Breast epithelium (tissue), 4 donors: ENCODE measurements at places on chromosomes 5 and 9.

DNA sequence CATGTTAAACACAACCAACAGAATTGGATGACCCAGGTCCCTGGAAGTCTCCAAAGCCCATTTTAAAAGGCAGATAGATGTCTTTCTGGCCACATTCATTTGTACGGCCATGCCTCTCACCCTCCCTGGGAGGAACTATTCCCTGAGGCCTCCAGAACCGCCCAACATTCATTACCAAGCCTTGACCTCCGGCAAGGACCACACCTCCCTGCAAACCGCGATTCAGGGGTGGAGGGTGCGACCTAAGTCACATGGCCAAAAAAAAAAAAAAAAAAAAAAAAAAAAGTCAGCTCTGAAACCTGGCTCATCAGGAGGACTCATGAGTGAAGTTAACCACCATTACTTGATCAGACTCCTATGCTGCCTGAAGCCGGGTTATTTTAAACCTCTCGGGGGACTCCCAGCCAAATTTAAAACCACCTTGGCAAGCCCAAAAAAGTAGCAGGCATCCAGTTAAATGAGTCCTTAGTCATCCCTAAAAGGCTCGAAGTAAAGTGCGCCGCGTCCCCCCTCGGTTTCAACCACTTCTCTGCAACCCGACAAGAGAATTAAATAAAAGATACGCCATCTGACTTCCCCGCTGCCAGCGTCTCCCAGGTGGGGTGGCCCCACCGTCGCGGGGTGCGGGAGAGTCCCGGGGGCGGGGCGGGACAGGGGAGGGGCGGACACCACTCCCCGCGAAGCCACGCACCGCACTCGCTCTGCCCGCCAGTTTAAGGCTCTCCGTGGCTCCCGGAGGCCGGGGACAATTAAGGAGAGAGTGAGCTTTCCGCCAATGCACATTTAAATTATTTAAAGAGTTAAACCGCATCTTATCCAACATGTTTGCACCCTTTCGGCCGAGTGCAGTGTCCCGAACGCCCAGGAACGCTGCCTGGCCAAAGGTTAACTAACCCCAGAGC lies 2.3 kb downstream of the KLF9 start:
- peak; percentile 62 for DNase-seq

DNA sequence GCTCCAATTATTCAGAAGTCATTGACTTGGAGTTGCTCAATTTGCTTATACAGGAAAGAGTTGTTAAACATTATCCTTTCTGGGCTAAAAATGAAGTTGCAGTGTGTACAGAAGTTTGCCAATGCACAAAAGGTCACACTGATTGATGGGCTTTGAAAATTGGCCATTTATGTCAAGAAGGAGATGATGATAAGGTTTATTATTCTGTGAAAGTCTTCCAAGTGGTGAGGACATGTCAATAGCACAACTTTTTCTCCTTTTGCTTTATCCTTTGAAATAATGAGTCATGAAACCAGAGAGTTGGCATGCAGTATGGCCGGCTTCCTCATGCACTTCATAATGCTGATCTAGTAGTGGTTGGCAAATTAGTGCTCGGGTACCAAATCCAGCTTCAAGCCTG lies 848.5 kb upstream of the WWC1 start:
- DNase-seq, result no peak

DNA sequence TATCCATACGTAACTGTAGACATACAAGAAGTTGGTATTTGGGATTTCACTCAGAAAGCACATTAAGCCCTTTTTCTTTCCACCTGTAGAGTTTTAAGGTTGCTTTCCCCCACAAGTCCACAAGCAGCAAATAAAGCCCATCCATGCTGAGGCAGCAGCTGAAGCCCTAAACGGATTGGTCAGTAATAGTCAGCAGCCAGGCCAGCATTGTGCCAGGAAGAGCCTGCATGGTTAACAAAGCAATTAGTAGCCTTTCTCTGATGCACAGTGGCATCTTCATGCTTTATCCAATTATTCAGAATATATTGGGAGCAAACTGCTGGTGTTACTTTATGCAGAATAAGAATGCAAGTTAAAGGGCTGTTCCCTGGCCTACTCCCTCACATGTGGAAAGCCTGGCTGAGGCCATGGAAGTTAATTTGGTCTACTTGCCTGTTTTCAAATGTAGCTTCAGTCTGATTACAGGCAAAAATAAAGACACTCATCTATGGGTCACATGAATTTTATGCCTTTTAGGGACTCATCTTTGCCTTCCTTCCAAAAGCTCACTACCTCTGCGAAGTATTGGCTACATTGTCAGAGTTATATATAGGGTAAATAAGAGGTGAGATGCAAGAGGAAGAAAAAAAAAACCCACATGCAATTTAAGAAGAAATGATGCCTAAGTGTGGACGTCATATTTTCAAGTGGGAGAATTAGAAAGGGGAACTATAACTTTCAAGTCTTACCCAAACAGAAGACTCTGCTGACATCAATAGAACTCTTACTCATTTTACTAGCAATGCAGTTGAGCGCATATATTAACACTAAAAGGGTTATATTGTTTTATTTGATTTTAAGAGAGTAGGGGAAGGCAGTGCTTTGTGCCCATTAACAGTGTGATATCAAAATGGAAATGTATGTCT lies 15.9 kb downstream of the EBF1 start:
- DNase-seq, result no peak

DNA sequence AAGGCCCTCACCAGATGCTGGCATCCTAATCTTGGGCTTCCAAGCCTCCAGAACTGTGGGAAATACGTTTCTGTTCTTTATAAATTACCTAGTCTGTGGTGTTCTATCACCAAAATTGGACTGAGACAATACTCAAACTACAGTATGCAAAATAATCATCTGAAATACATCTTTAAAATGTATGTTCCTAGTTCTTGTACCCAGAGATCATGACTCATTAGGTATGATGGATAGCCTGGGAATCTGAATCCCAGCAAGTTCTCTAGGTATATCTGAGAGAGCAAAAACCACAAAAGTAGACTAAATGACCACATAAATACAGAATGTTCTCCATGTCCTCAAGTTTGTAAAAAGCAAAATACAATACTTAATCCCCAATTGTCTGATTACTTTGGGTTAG lies 166.3 kb downstream of the YIPF5 start:
- DNase-seq, result no peak

DNA sequence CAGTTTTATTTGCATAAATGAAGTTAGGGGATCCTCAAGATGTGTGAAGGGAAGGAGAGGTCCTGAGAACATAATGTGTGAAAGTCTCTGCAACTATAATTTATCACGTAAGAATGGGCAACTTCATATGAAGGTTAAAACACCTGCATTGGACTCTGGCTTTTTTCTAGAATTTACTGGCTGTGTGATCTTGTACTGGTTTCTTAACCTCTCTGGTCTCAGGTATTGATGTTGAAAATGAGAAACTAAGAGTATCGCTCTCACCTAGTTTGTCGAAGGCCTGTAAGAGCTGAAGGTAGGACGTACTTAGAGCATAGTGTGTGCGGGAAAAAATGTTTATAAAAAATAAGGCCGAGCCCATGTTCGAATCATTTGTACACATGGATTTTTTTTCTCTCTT lies 280.5 kb downstream of the ICE1 start:
- no peak for DNase-seq

DNA sequence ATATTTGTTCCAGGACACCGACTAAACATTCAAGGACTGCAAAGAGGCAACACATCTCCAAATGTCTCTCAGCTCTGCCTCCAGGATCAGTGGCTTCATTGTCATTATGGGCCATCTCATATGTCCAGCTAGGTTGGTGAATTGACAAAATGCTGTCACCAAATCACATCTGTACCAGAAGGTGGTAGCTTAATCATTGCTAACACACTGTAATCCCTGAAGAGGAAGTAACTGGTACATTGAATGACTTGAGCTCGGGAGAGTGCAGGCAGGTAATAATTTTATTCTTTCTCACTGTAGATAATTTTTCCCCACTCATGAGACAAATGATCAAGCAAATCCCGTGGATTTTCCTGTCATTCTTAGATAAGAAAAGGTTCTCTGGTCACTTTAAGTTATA lies 169.8 kb downstream of the SEMA6A start:
- no peak for DNase-seq

DNA sequence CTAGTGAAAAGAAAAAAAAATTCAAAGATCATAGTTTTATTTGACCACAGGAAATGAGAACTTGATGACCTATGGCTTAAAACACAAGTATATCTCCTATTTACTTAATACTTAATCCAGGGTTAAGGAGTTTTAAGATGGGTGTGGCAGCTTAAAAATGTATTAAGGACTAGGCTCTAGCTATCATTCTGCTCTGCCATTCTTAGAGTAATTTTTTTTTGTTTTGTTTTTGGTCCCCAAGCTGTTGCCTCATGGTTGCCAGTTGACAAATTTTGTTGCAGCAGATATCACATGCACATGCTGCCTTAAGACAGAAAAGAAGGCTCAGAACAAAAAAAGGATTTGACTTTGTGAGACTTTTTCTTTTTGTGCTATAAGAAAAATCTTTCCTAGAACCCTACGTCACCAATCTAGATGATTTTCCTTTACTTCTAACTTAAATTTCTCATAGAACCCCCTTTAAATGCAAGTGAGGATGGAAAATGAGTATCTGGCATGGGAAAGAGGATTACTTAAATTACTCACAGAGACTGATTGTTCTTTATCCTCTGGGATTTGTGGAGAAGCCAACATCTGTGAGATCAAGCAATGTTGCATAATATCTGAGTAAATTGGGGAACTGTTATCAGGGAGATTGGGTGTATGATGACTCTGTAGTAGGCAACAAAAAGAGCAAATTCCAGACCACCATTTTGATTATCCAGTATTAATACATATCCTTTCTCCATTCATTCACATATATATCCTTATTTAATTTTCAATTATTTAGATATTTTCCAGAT lies 364.7 kb upstream of the CD180 start:
- no peak for DNase-seq

GRCh38 chr5:160315968-160316367 lies 3.6 kb upstream of the CCNJL start:
- DNase-seq, result no peak

- no peak for DNase-seq
Measured at GRCh38 chr5:139554264-139554663, 6.9 kb upstream of the UBE2D2 start.

- DNase-seq, result no peak
Measured at GRCh38 chr5:88539026-88539425, 270.4 kb upstream of the TMEM161B start.

DNA sequence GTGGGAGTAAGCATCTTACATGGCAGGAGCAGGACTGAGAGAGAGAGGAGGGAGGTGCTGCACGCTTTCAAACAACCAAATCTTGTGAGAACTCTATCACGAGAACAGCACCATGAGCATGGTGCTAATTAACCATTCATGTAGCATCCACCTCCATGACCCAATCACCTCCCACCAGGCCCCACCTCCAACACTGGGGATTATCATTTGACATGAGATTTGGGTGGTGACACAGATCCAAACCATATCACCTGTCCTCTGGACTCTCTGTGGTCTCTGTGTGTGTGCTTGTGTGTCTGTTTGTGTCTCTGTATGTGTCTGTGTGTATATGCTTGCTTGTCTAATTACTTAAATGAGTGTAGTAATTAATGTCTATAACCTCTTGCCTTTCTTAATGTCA lies 31.1 kb downstream of the SEC61B start:
- DNase-seq, result no peak

DNA sequence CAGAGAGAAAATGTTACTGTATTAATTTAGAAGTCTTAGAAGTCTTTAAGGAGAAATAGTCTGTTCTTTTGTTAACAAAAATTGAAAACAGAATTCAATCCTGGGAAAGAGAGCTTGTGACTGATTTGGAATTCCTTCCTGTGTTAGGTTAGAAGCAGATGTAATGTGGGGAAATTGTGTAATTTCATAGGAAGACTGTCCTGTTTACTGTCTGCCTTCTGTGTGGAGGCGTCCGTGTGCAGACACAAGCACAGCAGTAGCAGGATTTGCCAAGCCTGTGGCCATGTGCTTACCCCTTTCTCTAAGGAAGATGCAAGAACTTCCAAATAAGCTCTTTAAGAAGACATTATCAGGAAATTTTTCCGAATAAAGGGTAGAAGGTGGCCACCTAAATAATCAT lies 36.7 kb upstream of the F2R start:
- no peak for DNase-seq

DNA sequence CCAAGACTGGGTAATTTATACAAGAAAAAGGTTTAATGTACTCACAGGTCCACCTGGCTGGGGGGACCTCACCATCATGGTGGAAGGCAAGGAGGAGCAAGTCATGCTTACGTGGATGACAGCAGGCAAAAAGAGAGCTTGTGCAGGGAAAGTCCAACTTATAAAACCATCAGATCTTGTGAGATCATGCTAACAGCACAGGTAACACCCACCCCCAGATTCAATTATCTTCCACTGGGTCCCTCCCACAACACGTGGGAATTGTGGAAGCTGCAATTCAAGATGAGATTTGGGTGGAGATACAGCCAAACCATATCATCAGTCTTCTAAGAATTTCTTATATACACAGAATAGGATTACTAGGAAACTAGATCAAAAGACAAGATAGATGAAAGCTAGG lies 555.6 kb downstream of the PRR16 start:
- no peak for DNase-seq

- no peak for DNase-seq
Measured at GRCh38 chr9:93133681-93134014, 403 bp downstream of the NINJ1 start.

GRCh38 chr9:8106362-8106761 lies 306.8 kb upstream of the DMAC1 start:
- no peak for DNase-seq

- DNase-seq, result no peak
Measured at GRCh38 chr9:128714586-128715435, 9.1 kb downstream of the ZDHHC12 start.

DNA sequence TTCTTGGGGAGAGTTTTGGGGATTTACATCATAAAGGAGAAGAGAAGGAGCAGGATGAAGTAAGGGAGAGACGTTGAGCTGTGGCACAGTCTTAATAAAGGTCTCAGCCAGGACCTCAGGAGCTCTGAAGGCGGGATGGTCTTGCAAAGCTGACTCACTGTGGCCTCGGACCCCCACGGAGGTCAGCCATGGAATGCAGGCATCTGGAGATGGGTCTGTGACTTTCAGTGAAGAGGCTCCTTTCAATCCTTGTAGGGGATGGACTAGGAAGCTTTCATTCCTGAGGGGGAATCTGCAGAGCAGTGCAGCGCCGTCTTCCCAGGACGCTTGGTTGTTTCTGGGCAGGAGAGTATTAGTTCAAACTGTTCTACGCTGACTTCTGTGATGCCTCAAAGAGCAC lies 65.7 kb upstream of the BASP1 start:
- no peak for DNase-seq
